Right renal cortex interstitium (tissue), 3 donors: ENCODE measurements at places on chromosomes 5 and 9. TPM values are rescaled to one million over a fixed set of nuclear protein-coding genes. Genes with fewer than 3 reads are reported as not detected.

Gene ACOT12
- polyA plus RNA-seq, result 0.68 TPM

- DNase-seq, result no peak
Observed at GRCh38 chr9:79857188-79857587, 285.4 kb downstream of the TLE4 start.

- no peak for DNase-seq
Observed at GRCh38 chr9:5493679-5494511, 16.4 kb upstream of the PDCD1LG2 start.

GRCh38 chr5:133790898-133791297 lies 177.5 kb downstream of the C5orf15 start:
- DNase-seq, result no peak

DNA sequence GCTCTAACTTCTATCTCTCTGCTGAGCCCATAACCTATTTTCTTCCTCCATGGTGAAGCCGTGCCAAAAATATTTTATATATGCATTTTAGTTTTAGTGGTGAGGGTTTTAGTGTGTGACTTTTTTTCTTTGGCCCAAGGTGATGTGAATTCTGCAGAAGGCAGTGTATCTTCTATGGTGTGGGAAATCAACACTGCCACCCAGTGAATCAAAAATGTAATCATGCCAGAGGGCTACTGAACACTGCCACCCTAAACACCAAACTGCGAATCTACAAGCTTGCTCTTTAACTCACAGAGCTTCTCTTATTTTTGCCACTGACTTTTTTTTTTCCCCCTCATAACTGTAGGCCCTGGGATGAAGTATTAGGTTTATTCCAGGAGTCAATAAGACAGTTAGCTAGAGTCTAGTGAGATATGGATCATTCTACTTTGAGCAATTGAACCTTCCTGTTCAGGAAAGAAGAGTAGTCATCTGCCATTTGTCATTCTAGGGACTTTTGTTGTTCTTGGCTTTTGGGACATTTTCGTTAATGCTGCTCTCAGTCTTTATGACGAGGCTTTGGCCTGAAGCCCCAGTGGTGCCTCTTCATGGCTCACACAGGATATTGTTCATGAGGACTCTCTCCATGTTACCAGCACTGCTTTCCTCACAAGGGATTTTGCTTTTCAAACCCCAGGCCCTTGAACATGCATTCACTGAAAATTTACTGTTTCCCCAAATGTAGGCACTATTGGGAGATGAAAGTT lies 53.1 kb downstream of the C7 start:
- DNase-seq, result no peak

GRCh38 chr5:142746532-142747433 lies 23.4 kb upstream of the ARHGAP26 start:
- no peak for DNase-seq

DNA sequence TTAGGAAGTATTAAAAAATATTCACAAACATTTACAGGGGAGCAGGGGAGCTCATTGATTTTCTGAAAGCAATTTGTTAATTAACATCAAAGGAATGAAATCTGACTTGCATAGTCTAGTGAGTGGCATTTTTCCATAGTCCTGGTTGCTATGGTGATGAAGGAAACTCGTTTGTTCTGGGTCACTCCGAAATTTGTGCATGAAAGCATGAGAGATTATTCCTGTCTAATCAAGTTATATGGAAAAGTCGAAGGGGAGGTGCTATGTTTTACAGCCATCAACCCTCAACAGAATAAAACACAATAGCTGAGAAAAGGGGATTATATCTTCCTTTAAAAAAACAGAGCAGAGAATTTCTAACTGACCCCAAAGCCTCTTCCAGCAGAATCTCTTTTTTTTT lies 1495.7 kb upstream of the WWC1 start:
- no peak for DNase-seq
